ENCODE measurements at places on chromosomes 5 and 9. TPM values are rescaled to one million over a fixed set of nuclear protein-coding genes. Genes with fewer than 3 reads are reported as not detected.

GRCh38 chr9:127216210-127216887 is 48.2 kb upstream of the GARNL3 start:
- peaks cover 4% of the 10 kb centered on the region for H3K27me3 ChIP-seq
- H3K4me3 ChIP-seq: no peak overlapping the region
- no peak for DNase-seq
- peaks cover 2% of the 10 kb centered on the region for H3K4me1 ChIP-seq
- no peak overlapping the region for H3K27ac ChIP-seq

DNA sequence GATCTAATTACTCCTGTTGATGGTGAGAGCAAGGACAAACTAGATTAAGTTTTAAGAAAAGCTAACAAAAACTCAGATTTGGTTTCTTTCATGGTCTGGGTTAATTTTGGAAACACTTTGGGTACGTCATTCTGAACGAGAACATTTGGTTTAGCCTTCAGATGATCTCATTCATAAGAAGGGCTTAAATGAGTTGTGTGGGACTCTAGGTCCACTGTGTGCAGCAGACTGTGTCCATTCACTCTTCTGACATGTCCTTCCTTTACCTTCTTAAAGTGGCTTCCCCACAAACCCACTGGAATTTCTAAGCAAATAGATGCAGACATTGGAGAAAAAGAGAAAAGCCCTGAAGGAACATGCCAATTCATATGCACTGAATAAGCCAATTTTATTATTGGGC is 96.8 kb downstream of the FBXO4 start:
- no peak overlapping the region for H3K4me3 ChIP-seq
- no peak overlapping the region for H3K27ac ChIP-seq
- no peaks in the 10 kb centered on the region for H3K36me3 ChIP-seq
- no peak for DNase-seq

DNA sequence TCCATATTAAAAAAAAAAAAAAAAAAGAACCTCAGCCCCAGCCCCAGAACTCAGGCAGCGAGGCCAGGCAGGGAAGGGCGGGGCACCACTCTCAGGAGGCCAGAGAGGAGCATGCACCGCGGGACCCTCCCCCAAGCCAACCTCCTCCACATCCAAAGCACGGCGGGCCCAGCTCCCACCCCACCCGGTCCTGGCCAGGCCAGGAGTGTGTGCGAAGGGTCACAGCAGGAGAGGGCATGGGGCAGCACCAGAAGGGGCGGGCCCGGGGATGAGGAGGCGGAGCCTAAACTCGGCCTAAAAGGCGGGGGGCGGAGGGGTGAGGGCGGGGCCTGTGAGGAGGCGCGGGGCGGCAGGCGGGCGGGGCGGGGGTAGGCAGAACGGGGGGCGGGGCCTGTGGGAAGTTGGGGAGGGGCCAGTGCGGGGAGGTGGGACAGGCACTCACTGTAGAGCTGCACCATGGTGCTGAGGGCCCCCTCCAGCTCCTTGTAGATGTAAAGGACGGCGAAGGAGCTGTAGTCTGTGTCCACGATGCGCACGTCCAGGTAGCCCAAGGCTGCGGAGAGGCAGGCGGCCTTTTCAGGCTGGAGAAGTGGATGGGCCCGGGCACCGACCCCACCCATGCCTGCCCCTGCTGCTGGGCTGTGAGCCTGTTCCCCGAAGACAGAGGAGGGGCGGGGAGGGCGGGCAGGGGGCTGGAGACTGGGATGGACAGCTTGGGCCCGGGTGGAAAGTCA is 1.2 kb downstream of the LCN15 start:
- H3K4me1 ChIP-seq: no peaks in the 10 kb centered on the region
- no peak overlapping the region for H3K4me3 ChIP-seq

DNA sequence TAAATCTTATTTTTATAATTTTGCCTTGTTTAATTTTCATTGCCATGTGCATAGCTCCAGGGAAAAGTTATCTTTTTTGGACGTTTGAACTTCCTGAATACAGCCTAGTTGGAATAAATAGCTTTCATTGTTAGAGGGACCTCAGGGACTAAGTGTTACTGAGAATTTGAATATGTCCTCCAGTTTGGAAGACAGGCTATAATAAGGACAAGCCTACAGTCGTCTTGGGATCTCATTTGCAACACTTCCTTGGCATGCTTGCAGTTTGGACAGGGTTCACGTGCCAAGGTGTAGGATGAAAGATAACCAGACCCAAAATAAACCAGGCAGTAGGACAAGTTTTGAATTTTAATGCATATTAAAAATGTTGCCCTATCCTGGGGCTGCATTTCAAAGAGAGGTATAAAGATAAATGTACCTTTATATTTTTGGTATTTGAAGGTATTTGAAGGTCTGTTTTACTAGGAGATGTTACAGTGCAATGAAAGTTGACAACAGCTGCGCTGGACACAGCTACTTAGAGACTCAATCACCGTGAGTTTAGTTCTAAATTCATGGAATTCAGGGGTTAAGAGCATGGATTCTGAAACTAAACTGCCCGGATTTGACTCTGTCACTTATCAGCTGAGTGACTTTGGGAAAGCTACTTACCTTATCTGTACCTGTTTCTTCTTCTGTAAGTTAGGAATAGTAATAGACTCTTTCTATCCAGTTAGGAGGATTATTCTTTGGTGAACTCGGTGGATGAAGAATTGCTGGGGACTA is 134.1 kb downstream of the ACTBL2 start:
- no peaks in the 10 kb centered on the region for H3K4me1 ChIP-seq
- H3K27ac ChIP-seq: no peak overlapping the region
- no peaks in the 10 kb centered on the region for H3K36me3 ChIP-seq
- no peak overlapping the region for H3K4me3 ChIP-seq

DNA sequence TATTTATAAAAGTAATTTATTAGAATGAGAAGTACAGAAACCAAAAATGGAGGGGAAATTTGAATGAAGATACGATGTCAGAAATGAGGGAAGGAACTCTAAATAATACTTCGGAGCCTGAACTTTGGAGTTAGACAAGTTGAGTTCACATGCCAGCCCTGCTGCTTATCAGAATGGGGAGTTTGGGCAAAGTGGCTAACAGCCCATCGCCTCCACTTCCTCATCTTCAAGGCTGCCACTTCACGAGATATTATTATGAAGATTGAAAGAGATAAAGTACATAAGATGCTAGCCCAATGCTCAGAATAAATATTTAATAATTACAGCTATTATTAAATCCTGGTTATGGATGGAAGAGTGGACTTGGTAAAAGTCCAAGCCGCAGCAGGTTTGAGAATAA is 56.2 kb upstream of the ABCA1 start:
- no peaks in the 10 kb centered on the region for H3K4me1 ChIP-seq
- H3K4me3 ChIP-seq: no peak overlapping the region
- no peaks in the 10 kb centered on the region for H3K27me3 ChIP-seq
- no peaks in the 10 kb centered on the region for H3K36me3 ChIP-seq
- no peak overlapping the region for H3K27ac ChIP-seq

DNA sequence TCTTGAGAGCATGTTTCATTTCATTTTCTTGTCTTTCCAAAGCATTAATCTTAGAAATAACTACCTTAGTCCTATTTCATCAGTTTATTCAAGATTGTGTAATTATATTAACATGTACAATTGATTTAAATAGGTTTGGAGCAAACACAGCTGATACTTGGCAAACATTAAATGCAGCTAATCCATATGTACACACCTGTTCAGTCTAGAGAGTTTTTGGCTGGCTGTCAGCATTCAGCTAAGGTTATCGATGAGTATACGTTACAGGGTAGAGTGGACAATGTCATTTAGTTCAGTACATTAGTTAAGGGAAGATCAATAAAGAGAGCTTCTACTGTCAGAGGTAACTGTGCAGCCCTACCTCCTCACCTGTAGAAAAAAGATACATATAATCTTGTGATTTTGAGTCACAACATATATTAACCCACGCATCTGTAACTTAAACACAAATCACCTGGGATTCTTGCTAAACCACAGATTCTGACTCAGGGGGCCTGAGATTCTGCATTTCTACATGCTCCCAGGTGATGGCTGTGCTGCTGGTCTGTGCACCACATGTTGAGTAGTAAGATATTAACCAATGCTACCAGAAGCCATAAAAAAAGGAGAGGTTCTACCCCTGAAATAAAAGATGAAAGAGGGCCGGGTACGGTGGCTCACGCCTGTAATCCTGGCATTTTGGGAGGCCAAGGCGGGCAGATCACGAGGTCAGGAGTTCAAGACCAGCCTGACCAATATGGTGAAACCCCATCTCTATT is 34.1 kb upstream of the PCA3 start:
- no peaks in the 10 kb centered on the region for H3K4me1 ChIP-seq
- DNase-seq: no peak
- H3K27ac ChIP-seq: no peak overlapping the region
- H3K27me3 ChIP-seq: no peaks in the 10 kb centered on the region
- H3K36me3 ChIP-seq: no peaks in the 10 kb centered on the region

- no peaks in the 10 kb centered on the region for H3K27me3 ChIP-seq
- peak within 1 kb of the TSS; percentile 34 for H3K27ac ChIP-seq
- DNase-seq: no peak
Observed at GRCh38 chr5:141681695-141682641, at the start of gene ARAP3. ARAP3 (minus strand) TSS chr5:141682230; CDS start chr5:141680486, 1,744 bp downstream.

The ANKRD18A gene
- total RNA-seq: 3.0 TPM

The SH3PXD2B gene
- 0.15 TPM for total RNA-seq

The SPRY4 gene
- total RNA-seq: 0.33 TPM

The PCDHA9 gene
- total RNA-seq: not detected

The ACTBL2 gene
- not detected for total RNA-seq

The FOXD4L3 gene
- 0.38 TPM for total RNA-seq

All from T-cell (primary cell).